Chondrocyte (in vitro differentiated cells): ENCODE measurements at places on chromosomes 2 and 18. TPM values are rescaled to one million over a fixed set of nuclear protein-coding genes. Genes with fewer than 3 reads are reported as not detected.

PCARE gene
- not detected in 3 replicates for total RNA-seq

OSBPL1A gene
- total RNA-seq: 27.7 to 37.5 TPM (median 33.3 TPM) in 3 replicates

VIL1 gene
- total RNA-seq: not detected in 3 replicates

VAMP5 gene
- total RNA-seq: 1.8 to 2.4 TPM in 2 of 3 replicates, not detected in the other

HOXD8 gene
- total RNA-seq: not detected in 3 replicates

SERPINB11 gene
- not detected in 3 replicates for total RNA-seq

ARHGAP28 gene
- 17.9 to 25.1 TPM (median 18.1 TPM) in 3 replicates for total RNA-seq

BMP10 gene
- not detected in 3 replicates for total RNA-seq

EVA1A gene
- total RNA-seq: 19.8 to 27.3 TPM (median 20.9 TPM) in 3 replicates

MZT2B gene
- 255 to 269 TPM (median 260 TPM) in 3 replicates for total RNA-seq

PER2 gene
- total RNA-seq: 2.7 to 3.3 TPM (median 2.9 TPM) in 3 replicates

MFSD6 gene
- 5.9 to 8.4 TPM (median 6.9 TPM) in 3 replicates for total RNA-seq

PSMD1 gene
- 105 to 142 TPM (median 108 TPM) in 3 replicates for total RNA-seq

APCDD1 gene
- total RNA-seq: 9.5 to 41.3 TPM (median 13.1 TPM) in 3 replicates

FLACC1 gene
- 1.4 to 2.1 TPM (median 1.5 TPM) in 3 replicates for total RNA-seq

IL1F10 gene
- not detected in 3 replicates for total RNA-seq

ANXA4 gene
- total RNA-seq: 88.1 to 100 TPM (median 99.0 TPM) in 3 replicates

FBXO41 gene
- total RNA-seq: 1.6 to 4.0 TPM (median 3.6 TPM) in 3 replicates

SLC11A1 gene
- total RNA-seq: 0.08 to 0.15 TPM (median 0.10 TPM) in 3 replicates

DES gene
- 0.70 to 19.8 TPM (median 15.5 TPM) in 3 replicates for total RNA-seq

CXCR1 gene
- total RNA-seq: not detected in 3 replicates

WDR33 gene
- 33.3 to 45.6 TPM (median 37.2 TPM) in 3 replicates for total RNA-seq

MCEE gene
- 21.1 to 26.5 TPM (median 22.6 TPM) in 3 replicates for total RNA-seq

C18orf54 gene
- total RNA-seq: 3.7 to 8.2 TPM (median 4.3 TPM) in 3 replicates

MYCN gene
- total RNA-seq: 0.17 to 0.34 TPM in 2 of 3 replicates, not detected in the other

C2orf92 gene
- total RNA-seq: 8.8 to 11.6 TPM (median 10.0 TPM) in 3 replicates

IL36RN gene
- total RNA-seq: not detected in 3 replicates

PRSS56 gene
- total RNA-seq: not detected in 3 replicates

TRIM43 gene
- total RNA-seq: not detected in 3 replicates

ARMC9 gene
- total RNA-seq: 71.6 to 188 TPM (median 187 TPM) in 3 replicates

LYG2 gene
- total RNA-seq: not detected in 3 replicates

ADD2 gene
- 0.15 to 0.23 TPM in 2 of 3 replicates, not detected in the other for total RNA-seq

RPRM gene
- total RNA-seq: not detected in 3 replicates

SLC38A11 gene
- total RNA-seq: 0.12 to 0.36 TPM (median 0.18 TPM) in 3 replicates
